ENCODE measurements at places on chromosomes 3 and 15. TPM values are rescaled to one million over a fixed set of nuclear protein-coding genes. Genes with fewer than 3 reads are reported as not detected.
A peak's percentile ranks its signal among the peaks of the same experiment; 100 is the strongest.

The FEZF2 gene
- total RNA-seq = not detected

- no peak for DNase-seq
These were observed 1078.4 kb downstream of the ROBO1 start for GRCh38 chr3:78689378-78689777.

GRCh38 chr15:101458908-101459578, 30.5 kb downstream of the PCSK6 start:
- DNase-seq = peak; percentile 51

The SLC9A9 gene
- 8.3 TPM for total RNA-seq

The IGSF10 gene
- total RNA-seq = 15.5 TPM

GRCh38 chr3:157368171-157368570, 68.5 kb upstream of the PTX3 start:
- no peak for DNase-seq

The GOLGA6D gene
- total RNA-seq = not detected

DNA sequence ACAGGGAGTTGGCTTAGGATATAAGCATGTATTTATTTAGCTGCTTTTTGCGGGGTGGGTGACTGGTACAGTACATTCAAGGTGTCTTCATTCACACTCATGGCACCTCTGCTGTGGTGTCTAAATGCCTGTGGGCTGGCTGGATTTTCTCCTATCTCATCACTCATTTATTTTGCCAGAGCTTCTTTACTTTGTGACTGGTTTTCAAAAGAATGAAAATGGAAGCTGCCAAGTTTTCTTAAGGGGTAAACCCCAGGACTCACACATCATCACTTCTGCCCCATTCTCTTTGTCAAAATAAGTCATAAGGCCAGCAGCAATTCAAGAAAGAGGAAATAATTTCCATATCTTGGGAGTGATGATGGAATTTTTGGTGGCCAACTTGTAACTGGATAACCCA, 493.4 kb upstream of the ALCAM start:
- no peak for DNase-seq

The CNTN3 gene
- 7.5 TPM for total RNA-seq

GRCh38 chr15:66145726-66146182, 107.8 kb downstream of the MEGF11 start:
- DNase-seq = no peak

The PIGBOS1 gene
- 8.5 TPM for total RNA-seq

The IL5RA gene
- total RNA-seq = 3.9 TPM

The FGF12 gene
- total RNA-seq = 334 TPM

- DNase-seq = no peak
These were observed 69.8 kb upstream of the SPATA12 start for GRCh38 chr3:56990641-56991015.

GRCh38 chr15:67806536-67806935, 18.8 kb upstream of the SKOR1 start:
- no peak for DNase-seq
